ENCODE measurements at places on chromosomes 5 and 9. TPM values are rescaled to one million over a fixed set of nuclear protein-coding genes. Genes with fewer than 3 reads are reported as not detected.

TAS2R1 gene
- polyA plus RNA-seq, result not detected

IFNA2 gene
- polyA plus RNA-seq, result not detected

GABRP gene
- not detected for polyA plus RNA-seq

LCN1 gene
- polyA plus RNA-seq, result not detected

GLIPR2 gene
- 43.4 TPM for polyA plus RNA-seq

TGFBI gene
- 7,159 TPM for polyA plus RNA-seq

ENHO gene
- polyA plus RNA-seq, result 0.35 TPM

CDC25C gene
- polyA plus RNA-seq, result 2.9 TPM

PCDHGA11 gene
- 15.3 TPM for polyA plus RNA-seq

PLAC8L1 gene
- polyA plus RNA-seq, result 0.56 TPM

MAP3K1 gene
- 1.8 TPM for polyA plus RNA-seq

GRIN1 gene
- polyA plus RNA-seq, result 0.15 TPM

SLC4A9 gene
- not detected for polyA plus RNA-seq

PCDHA11 gene
- not detected for polyA plus RNA-seq

NTNG2 gene
- polyA plus RNA-seq, result 0.13 TPM

TTC16 gene
- polyA plus RNA-seq, result 0.06 TPM

EGFLAM gene
- polyA plus RNA-seq, result not detected

SOX30 gene
- 0.08 TPM for polyA plus RNA-seq

WDR36 gene
- polyA plus RNA-seq, result 17.1 TPM

CER1 gene
- not detected for polyA plus RNA-seq

GLRA1 gene
- polyA plus RNA-seq, result not detected
